Left ventricle myocardium superior (tissue), 1 donor: ENCODE measurements at places on chromosomes 3 and 15. TPM values are rescaled to one million over a fixed set of nuclear protein-coding genes. Genes with fewer than 3 reads are reported as not detected.

GRCh38 chr15:85073556-85074194 lies 92.0 kb downstream of the PDE8A start:
- DNase-seq = no peak

Gene LRRIQ4
- not detected for total RNA-seq

DNA sequence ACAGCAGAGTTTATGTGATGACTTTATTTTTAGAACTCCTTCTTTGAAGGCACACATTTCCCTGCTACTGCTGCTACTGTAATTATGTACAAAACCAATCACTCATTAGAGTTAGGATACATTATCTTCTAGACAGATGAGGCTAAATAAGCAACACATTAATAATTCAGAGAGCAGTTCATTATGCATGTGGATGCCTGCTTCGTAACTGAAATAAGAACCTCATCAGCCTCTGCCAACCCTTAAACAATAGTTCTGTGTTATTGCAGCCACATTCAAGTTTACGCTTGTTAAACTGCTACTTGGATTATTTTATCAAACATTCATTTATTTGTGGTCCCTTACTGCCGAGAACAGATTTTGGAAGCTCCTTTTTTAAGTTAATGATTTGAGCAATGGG lies 52.5 kb upstream of the C15orf61 start:
- no peak for DNase-seq

GRCh38 chr3:54931182-54931581 lies 3.3 kb upstream of the LRTM1 start:
- DNase-seq = no peak

DNA sequence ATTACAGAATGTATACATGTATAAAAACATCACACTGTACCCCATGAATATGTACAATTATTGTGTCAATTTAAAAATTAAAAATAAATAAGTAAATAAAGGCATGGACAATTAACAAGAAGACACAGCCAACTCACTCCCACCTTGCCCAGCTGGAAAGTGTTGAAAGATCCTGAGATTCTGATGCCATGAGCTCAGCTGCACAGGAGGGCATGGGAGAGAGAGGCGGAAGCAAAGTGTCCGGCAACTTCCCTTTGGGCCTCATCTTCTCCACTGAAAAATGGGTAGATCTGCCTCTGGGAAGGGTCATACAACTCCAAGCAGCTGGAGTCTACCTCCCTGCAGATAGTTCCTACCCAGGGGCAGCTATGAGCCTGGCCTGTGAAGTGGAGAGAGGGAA lies 277.3 kb downstream of the UACA start:
- DNase-seq = no peak

Gene DUOX2
- total RNA-seq = 0.05 TPM

- no peak for DNase-seq
These were observed 445 bp downstream of the EFCAB12 start for GRCh38 chr3:129428007-129428375.

DNA sequence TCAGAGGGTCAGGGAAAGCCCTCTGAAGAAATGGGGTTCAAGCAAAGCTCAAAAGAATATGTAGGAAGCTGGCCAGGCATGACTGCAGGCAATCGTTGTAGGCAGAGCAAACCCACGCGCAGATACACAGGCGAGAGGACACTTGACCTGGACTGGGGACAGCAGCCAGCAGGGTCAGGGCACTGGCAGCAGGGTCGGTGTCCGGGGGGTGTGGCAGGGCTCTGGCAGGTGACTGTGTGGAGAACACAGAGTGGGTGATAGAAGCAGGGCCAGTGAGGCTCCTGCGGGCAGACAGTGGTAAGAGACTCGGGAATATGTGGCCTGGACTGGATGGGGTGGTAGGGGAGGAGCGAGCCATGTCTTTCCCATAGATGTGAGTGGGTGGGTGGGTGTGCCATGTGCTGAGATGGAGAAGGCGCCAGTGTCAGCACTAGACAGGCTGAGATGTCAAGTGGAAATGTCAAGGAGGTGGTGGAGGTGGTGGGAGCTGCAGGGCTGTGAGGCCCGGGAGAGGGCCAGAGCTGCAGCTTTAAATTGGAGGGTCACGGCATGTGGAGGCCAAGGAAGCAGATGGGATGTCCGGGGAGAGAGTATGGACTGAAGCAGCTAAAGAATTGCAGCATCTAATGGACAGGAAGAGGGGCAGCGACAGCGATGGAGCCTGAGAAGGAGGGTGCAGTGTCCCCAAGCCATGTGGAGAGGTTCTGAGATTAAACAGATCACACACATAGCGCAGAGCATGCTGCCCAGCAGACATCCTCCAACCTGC lies 13.4 kb downstream of the TMEM43 start:
- no peak for DNase-seq

GRCh38 chr15:79930516-79930915 lies 33.7 kb upstream of the MTHFS start:
- DNase-seq = no peak

Gene PTPRG
- 30.4 TPM for total RNA-seq

GRCh38 chr3:186121278-186121677 lies 12.4 kb upstream of the ETV5 start:
- DNase-seq = no peak

Gene GRAMD2A
- total RNA-seq = not detected

DNA sequence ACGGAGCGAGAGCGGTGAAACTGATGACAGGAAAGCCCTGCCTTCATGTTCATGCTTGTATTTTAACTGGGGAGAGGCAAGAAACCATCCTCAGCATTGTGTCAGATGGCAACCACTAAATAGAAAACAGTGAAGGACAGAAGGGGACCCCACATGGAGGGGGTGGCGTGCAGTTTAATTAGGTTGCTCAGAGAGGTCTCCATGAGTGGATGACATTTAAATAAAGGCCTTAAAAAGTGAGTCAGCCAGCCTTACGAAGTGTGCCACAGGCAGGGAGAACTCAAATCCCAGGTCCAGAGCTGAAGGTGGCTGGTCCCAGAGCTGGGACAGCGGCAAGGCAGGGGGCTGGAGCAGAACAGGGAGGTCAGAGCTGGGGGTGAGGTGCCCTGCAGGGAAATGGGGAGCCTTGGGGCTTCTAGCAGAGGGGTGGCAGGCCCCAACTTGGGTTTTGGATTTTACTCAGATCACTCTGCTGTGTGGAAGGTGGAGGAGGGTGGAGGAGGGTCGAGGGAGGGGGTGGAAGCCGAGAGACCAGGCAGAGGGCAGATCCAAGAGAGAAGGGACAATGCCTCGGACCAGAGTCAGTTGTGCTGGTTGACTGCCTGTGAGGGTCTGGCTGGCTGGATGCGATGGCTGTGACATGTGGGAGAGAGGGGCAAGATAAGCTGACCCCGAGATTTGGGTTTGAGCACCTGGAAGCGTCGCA lies 73.7 kb downstream of the KLF13 start:
- DNase-seq = no peak

Gene GSK3B
- total RNA-seq = 45.7 TPM

Gene AP3B2
- 0.84 TPM for total RNA-seq

DNA sequence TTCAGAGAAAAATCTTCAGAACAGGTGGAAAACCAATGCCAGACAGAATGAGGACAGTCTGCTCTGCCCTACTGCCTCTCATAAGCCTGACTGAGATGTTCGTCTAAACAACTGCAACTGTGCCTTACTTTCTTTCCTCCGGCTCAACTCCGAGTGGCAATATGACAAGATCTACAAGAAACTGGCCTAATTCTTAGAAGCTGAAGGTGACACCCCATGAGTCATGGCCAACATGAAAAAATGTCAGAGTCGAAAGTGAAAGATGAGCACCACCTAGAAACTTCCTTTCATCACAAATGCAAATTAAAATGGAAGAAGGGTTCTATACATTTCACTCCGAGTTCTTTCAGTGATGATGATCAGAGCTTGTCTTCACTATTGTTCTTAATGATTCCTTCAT lies 12.9 kb downstream of the PCYT1A start:
- no peak for DNase-seq

- DNase-seq = no peak
These were observed 72.7 kb downstream of the DTWD1 start for GRCh38 chr15:49693498-49693897.

DNA sequence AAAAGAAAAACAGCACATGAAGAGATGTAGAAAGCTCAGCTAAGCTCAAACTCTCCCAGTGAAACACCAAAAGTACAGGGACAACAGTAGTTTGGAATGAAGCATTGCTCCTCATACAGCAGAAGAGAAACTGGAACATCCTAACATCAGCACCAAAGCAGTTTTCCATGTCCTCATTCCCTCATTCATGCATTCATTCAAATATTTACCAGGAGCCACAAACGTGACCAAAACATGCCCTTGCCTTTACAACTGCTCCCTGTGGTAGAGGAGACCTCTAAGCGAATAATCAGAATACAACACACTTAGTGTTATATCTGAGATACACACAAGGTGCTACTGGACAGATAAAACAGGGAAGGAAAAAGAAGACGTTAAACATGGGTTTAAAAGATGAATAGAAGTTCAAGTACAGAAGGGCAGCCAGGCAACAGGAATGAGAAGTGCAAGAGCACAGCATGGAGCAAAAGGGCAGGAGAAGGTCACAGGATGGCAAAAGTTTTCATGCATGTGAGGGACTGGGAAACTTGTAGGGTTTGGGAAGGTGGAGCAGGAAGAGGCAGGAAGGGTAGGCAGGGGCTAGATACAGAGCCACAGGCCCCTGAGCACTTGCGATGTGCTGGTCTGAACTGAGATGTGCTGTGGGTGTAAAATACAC lies 58.5 kb upstream of the LMCD1 start:
- no peak for DNase-seq

DNA sequence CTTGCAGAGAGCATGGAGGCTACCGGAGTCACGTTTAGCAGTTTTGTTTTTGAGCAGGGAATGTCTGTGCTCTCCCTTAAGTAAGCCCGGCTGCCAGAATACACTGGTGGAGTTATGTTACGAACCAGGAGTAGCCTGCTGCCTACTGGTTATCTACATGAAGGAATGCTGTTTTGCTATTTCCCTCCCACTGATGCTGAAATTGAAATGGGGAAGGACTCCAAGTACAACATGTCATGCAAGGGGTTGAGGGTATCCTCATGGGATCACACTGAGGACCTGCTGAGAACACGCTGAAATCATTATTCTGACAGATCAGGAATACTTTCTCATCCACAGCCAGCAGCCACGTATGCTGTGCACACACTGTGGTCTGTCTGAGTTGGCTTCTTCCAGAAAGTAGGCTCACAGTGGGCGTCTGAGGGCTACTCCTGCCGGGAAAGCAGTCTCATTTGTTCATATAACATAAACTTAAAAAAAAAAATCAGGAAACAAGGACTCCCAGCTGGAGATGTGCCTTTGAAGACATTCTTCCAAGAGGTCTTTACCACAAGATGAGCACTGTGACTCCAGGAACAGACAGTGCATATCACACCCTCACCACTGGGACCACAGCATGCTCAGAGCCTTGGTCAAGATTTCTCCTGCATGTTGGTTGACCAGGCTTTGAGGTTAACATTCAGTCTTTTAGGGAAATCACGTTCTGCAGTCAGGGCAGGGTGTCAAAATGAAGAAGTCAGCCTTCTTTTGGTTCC lies 300.4 kb upstream of the RASGRP1 start:
- peak; percentile 46 for DNase-seq

Gene ENTPD3
- total RNA-seq = 0.12 TPM
